Choroid plexus epithelial cell (primary cell): ENCODE measurements at places on chromosomes 13 and 19.
A peak's percentile ranks its signal among the peaks of the same experiment; 100 is the strongest.

DNA sequence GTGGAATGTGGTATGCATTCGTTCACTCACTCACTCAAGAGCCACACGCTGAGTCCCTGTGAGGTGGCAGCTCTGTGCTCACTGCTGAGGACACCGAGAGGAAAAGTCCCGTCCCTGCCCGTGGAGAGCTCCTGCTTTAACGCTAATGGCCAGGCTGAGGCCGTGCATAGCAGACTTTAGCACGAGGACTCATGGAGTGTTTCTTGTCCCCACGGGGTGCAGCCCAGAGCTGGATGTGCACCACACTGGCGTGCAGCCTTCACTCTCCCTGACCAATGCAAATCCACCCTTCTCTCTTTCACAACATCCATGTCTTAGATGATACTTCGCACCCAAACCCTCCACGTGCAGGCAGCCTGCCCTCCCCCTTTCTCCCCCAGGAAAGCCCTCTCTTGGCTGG is 159.6 kb upstream of the ZNF536 start:
- DNase-seq, result no peak

DNA sequence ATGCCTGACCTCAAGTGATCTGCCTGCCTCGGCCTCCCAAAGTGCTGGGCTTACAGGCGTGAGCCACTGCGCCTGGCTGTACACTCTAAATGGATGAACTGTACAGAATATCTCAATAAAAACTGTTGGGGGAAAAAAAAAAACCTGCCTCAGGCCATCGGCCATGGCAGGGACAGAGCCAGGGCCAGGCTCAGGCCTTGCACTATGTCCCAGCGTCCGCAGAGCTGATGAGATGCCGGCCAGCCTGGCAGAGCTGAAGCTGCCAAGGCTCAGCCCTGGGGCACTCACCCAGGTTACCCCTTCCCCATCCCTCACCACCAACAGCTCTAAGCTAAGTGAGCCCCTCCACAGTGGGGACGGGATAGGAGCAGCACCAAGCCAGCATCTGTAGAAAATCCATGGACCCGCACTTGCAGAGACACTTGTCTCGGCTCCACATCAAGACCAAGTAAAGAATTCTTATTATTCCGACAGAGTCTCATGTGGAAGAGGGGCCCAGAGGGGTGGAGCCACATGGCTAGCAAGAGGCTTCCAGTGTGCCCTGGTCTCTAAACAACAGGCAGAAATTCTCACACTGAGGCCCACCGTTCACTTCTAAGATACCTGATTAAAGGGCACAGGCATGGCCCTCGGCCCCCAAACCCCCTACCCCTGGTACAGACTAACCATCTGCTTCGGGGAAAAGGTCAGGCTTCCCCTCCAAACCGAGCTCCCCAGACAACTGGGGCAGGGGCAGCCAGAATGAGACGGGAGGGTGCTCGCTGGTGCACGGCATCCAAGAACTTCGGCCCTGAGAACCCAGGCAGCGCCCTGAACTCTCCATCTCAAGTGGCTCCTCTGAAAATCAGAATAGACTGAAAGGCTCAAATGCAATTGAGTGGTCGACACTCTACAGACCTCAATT is 5.8 kb downstream of the PPP6R1 start:
- DNase-seq, result no peak

GRCh38 chr13:65154661-65155447 is 2075.3 kb downstream of the PCDH9 start:
- DNase-seq, result no peak

- peak; percentile 64 for DNase-seq
Observed at GRCh38 chr13:49240017-49240416, 7.7 kb upstream of the CDADC1 start.

- DNase-seq, result no peak
Observed at GRCh38 chr19:12784394-12784870, 6.9 kb upstream of the JUNB start.
